ENCODE measurements at places on chromosomes 2 and 18. TPM values are rescaled to one million over a fixed set of nuclear protein-coding genes. Genes with fewer than 3 reads are reported as not detected.

- no peak for DNase-seq
Measured at GRCh38 chr2:165594231-165594934, 124.9 kb downstream of the CSRNP3 start.

DNA sequence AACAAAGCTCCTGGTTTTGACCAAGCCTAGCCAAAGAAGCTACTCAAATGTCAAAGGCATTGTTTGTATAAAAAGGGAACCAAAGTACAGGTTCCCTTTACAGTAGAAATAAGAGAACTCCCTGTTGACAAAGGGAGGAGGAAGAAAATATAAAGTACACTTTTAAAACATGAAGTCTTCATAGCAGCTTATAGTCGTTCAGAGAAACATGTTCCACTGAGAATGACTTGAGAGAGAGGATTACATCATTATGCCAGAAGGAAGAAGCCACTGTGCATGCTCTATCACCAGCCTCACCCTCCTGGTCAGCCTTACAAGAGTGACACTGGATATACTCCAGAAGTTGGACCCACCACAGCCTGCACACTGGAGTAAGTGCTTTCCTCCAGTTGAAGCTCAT is 2.5 kb upstream of the DHRS9 start:
- no peak for DNase-seq

- no peak for DNase-seq
Measured at GRCh38 chr18:54824761-54825160, 3.5 kb upstream of the RAB27B start.

DNA sequence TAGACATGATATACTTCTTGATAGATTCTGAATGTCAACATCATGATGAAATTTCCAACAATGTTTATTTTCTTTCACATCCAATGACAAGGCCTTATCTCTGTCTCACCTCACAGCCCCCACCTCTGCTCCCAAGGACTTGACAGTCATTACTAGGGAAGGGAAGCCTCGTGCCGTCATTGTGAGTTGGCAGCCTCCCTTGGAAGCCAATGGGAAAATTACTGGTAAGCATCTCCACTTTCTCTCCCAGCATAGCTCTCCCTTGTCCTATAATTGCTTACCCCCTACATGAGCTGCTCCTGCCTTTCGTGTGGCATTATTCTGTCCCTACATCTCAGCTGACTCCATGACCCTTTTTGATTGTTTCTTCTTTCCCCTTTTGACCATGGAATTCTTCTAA is 821.8 kb downstream of the MBD2 start:
- DNase-seq, result no peak

DNA sequence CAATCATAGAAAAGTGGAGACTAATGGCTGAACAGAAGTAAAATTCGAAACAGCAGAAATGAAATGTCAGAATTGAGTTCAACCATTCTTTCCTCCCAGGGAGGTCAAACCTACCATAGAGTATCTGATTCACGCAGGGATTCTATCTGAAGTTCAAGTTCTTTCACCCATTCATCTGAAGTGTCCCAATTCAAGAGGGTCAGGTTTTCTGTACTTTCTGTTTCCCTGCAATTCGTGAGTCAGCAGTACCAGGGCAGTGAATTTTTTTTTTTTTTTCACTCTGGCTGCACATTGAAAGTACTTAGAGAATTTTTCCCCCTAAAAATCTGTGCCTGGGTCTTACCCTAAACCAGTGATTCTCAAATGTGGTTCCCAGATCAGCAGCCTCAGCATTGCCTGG is 40.9 kb upstream of the CCDC88A start:
- DNase-seq, result peak; percentile 30

GRCh38 chr2:84732897-84733778 is 147.7 kb downstream of the TRABD2A start:
- no peak for DNase-seq

KLHL30 gene
- total RNA-seq, result not detected

DNA sequence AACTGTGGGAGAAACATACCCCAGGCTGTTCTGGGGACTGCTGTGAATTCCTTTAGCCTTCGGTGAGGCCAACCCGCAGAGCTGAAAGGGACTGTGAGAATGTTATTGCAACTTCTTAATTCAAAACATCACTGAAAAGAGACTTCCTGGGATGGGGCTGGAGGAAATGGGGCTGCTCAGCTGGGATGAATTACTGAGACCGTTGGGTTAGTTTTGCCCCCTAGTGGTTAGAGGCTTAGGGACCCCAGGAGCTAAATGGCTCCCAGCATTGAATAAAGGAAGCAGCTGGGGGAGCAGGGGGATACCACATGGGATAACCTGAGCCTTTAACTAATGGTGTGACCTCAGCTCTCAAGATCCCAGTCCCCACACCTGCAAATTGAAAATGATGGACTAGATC is 941.1 kb upstream of the FANCL start:
- peak; percentile 58 for DNase-seq

GCG gene
- not detected for total RNA-seq

- DNase-seq, result no peak
Measured at GRCh38 chr2:141806090-141806489, 324.7 kb downstream of the LRP1B start.

SNED1 gene
- total RNA-seq, result 3.2 TPM

DNA sequence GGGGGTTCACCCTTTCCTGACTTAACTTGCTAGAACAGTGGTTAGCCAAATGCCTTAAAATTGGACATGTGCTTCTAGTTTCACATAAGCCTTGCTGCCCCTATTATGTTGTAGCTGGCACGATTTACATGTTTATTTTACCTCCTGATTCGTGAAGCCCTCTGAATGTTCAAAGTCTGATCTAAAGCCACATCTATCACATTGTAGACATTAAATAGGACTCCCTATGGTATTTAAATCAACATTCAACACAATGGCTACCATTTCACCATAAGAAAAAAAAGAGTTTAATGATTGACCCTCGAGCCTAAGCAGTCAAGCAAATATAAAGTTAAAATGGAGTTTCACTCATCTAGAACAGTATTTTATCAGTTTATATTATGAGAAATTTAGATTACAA is 151.5 kb downstream of the GULP1 start:
- DNase-seq, result peak; percentile 17

- no peak for DNase-seq
Measured at GRCh38 chr2:128528133-128528532, 209.5 kb upstream of the HS6ST1 start.

DNA sequence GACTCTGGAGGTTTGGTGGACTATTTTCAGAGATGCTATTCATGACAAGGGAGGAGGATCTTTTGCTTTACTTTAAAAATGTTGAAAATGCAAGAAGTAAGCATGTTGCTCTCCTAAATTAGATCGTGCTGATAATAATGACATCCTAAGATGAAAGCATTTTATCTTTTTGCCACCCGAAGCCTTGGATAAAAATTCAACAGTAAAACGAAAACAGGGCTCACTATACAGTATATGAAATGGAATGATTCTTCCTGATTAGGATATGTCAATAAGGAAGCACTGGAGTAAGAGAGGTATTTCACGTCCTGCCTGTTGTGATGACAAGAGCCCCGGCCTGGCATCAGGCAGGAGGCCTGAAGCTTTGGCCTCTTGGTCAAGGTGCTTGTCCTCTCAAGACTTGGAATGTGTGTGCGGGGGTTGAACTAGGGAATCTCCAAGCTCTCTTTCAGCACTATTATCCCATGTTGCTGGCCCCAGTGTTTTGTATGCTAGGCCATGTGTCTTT is 306.0 kb downstream of the MTX2 start:
- DNase-seq, result no peak

DNA sequence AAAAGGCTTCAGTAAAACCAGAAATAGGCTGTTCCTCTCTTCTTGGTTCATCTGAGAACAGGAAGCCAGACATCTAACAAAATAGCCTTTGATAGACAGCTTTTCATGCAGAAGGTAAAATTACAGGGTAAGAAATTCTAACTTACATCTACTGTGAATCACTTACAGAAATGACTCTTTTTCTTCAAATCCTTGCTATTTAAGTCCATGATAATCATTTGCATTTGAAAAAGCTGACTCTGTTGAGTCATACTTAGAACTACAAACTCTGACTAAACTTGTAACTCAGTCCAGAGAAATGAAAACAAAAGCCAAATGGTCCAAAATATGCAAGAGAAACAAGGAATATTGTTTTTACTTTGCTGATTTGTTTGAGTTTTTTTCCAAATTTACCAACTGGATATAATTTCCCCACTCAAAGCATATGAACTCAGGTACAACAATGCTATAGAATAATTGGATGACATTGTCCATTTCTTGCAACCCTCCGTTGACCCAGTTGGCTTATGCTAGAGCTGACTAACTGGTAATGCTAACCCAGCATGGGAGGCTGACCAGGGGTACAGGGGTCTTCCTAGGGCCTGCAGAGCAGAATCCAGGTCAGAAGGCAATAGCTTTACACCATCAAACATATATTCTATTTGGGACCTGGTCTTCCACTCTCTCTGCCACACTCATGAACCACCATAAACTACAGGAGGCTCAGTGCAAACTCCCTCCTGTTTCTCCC is 18.8 kb upstream of the MREG start:
- peak; percentile 4 for DNase-seq

DNA sequence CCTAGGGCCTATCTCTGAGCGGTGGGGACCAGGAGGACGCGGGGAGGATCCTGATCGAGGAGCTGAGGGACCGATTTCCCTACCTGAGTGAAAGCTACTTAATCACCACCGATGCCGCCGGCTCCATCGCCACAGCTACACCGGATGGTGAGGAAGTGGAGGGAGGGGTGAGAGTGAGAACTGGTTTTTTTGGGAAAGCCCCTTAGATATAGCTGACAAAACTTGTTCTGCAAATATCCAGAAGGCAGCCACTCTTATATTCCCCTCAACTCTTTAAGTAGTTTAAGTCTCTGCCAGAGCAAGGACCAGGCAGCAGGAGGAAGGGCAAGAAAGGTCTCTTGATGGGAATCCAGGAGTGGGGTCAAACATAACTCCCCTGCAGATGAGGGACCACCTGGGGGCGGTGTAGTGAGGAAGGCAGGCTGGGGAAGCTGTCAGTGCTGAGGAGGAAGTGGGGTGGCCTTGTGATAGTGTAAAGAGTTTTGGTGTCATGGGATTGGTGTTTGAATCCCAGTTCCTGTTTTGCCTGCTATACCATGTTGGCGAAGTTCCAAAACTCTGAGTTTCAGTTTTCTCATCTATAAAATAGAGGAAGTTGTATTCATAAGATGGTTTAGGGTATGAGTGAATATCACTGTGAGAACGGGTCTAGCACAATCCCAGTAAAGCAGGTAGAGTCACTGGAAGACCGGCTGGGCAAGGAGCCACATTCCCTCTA is 3.4 kb downstream of the NAGK start:
- DNase-seq, result no peak

PIEZO2 gene
- 2.1 TPM for total RNA-seq

DNA sequence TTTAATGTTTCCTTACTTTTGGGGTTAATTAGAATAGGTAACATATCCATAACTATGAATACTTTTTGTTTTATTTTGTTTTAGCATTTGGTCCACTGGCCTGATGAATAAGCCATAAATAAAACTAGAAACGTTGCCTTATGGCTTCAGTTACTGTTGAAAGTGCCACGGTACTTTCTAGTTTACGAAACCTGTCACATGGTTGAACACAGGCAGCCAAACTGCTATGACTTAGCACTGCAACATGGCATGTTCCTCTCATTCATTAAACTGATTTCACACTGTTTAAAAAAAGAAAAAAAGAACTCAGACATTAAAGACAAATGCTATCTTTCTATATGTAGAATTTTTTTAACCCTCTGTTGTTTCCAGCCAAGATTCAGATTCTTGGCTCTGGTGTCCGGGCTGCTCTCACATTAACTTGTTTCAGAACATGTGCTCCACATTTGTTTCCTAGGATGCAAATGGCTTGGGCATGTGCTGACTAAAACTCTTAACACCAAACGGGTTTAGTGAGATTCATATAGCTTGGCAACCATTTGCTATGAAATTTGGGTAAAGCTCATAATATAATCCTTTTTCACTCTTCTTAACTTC is 323.9 kb upstream of the RND3 start:
- no peak for DNase-seq

UGT1A7 gene
- not detected for total RNA-seq
